Lung (tissue), 17 donors: ENCODE measurements at places on chromosomes 6 and 20. TPM values are rescaled to one million over a fixed set of nuclear protein-coding genes. Genes with fewer than 3 reads are reported as not detected.

Gene CALHM5
- total RNA-seq, result 1.3 TPM

Gene GABRR1
- not detected for total RNA-seq

Gene SH3BGRL2
- 38.5 TPM for total RNA-seq

Gene UBD
- total RNA-seq, result 2.1 TPM

Gene BCKDHB
- total RNA-seq, result 27.7 TPM

Gene DNAAF9
- 17.1 TPM for total RNA-seq

Gene KHDC1L
- total RNA-seq, result not detected

Gene CAGE1
- total RNA-seq, result not detected

Gene LRRN4
- total RNA-seq, result 62.3 TPM
